AG09319 (cell line): ENCODE measurements at places on chromosomes 3 and 15.

- DNase-seq, result no peak
Measured at GRCh38 chr3:126483321-126483761, 7.7 kb upstream of the ZXDC start.

GRCh38 chr3:97684490-97684889 lies 80.1 kb upstream of the ARL6 start:
- DNase-seq, result no peak

DNA sequence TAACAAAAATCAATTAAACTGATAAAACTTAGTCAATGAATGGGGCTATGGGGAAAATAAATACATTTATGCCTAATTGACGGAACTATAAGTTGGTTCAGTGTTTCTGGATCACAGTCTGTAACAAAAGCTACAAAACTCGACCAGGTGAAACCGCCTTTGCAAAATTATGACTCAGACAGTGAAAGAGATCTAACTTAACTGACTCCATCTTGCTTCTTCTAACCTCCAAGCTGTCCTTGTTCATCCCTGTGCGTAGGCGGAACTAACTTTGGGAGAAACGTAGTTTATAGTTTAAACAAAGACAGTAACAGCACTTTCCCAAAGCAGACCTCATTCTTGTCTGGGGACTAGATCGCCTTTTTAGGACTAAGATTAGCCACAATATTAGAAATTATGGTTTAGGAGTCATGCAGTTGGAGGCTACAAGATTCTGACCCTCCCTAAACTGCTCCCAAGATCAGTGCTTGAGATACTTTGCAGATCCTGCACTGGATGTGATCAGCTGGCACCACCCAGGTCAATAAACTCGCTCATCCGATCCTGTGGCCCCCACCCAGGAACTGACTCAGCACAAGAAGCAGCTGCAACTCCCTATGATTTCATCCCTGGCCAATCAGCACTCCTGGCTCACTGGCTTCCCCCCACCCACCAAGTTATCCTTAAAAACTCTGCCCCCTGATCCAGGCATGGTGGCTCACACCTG lies 7.2 kb upstream of the MFGE8 start:
- DNase-seq, result no peak

DNA sequence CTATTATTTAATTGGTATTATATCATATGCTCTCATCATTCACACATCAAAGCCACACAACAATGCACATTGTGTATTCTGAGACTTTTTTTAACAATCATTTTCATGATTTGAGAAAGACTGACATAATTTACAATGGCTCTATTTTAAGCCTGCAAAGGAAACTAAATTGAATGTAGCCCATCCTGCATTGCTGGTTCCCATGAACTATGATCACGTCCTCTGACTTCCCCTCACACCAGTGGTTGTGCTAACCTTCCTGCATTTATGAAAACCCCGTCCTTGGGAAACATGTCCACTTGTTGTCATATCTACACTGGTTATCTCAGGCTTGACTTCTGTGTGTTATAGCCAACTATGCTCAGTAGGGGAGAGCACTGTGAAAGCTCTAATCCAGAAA lies 546.2 kb downstream of the MECOM start:
- DNase-seq, result no peak

- no peak for DNase-seq
Measured at GRCh38 chr3:191982481-191982880, 521.5 kb downstream of the PYDC2 start.

DNA sequence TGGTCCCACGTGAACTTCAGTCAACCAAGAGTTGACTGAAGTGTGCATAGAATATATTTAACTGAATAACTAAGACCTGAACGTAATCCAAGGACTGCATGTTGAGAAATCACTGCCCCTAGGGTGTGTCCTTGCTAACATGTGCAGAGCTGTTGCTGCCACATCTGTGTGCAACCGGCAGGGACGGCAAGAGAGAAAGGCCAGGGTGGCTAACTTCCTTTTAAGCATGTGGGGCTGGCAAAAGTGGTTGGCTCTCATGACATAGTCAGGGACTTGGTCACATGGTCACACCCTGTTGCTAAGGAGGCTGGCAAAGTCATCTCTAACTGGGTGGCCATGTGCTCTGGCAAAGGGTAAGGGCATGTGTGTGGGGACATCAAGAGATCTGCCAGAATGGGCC lies 52.4 kb downstream of the GASK1A start:
- no peak for DNase-seq

- DNase-seq, result peak; percentile 4
Measured at GRCh38 chr3:133377396-133377795, 22.5 kb upstream of the BFSP2 start.

DNA sequence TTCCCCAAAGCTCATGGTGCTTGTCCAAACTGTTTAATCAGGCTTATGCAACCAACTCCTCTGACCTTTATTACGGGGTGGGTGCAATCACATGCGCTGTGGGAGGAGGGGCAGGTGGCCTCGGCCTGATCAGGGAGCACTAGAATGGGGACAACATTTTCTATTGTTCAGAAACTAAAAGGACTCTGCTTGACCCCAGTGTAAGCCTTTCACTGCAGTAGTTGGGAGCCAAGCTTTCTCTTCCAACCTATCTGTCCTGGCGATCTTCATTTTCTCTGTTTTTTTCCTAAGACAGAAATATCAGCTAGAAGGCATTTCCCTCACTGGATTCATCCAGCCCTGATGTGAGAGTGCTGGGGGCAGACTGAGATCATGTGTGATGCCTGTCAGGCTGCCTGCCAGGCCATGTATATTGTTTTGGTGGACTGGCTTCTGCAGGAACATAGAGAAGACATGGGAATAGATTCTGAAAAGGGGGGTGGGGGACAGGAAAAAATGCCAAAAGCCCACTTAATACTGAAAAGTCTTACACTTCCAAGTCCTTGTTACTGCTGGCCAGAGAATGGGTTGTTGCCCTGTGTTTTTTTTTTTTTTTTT lies 627.0 kb upstream of the TBL1XR1 start:
- peak; percentile 80 for DNase-seq

- DNase-seq, result no peak
Measured at GRCh38 chr3:98008855-98009254, 26.3 kb downstream of the GABRR3 start.

- no peak for DNase-seq
Measured at GRCh38 chr3:180959691-180960090, 29.8 kb downstream of the DNAJC19 start.

DNA sequence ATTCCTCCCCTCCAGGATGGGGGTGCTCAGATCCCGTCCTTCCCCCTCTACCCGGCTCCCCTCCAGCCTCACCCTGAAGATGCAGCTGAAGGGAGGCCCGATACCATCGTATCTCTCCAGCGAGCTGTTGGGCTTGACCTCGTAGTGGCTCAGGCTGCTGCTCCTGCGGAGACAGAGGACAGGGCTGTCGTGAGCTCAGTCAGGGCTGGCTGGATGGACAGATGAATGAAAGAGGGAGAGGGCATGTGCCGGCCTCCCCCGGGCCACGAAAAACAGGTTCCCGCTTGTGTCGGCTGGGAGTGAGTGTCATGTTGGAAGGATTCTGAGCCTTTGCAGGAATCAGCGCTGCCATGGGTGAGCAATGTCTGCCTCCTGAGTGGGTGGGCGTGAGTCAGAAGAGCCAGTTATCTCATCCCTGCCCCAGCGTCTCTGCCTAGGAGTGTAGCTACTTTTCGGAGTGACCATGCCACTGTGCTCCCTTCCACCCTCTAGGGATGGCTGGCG lies 35.2 kb downstream of the FEM1B start:
- no peak for DNase-seq

GRCh38 chr3:52891615-52892081 lies 5.7 kb downstream of the STIMATE start:
- DNase-seq, result peak; percentile 60
